CD4-positive, CD25-positive, alpha-beta regulatory T cell (primary cell): ENCODE measurements at places on chromosomes 11 and 22. TPM values are rescaled to one million over a fixed set of nuclear protein-coding genes. Genes with fewer than 3 reads are reported as not detected.

SHISAL1 gene
- polyA plus RNA-seq, result not detected

RIMBP3B gene
- polyA plus RNA-seq, result not detected

MS4A15 gene
- not detected for polyA plus RNA-seq

OR52N4 gene
- 1.3 TPM for polyA plus RNA-seq

COMMD9 gene
- 74.5 TPM for polyA plus RNA-seq
